ENCODE measurements at places on chromosomes 2 and 18.

DNA sequence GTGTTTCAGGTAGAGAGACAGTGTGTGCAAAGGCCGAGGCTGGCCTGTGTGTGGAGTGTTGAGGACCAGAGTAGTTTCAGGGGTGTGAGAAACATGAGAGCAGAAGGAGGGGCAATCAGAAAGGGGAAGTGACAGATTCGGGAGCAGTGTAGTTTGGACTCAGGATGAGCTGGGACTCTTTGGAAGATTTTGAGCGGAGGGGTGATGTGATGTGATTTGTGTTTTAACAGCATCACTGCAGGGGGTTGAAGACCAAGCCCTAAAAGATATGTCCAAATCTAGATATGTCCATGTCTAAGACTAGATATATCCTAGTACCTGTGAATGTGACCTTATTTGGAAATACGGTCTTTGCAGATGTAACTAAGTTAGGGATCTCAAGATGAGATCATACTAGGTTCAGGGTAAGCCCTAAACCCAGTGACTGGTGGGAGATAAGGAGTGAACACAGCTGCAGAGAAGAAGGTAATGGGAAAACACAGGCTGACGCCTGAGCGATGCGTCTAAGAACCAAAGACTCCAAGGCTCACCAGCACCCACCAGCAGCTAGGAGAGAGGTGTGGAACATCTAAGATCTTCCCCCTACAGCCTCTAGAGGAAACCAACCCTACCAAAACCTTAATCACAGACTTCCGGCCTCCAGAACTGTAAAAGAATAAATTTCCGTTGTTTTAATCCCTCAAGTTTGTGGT is 38.5 kb upstream of the MYO3B start:
- DNase-seq = no peak

- no peak for DNase-seq
Measured at GRCh38 chr2:25514043-25514637, 159.2 kb downstream of the DTNB start.

GRCh38 chr2:216596236-216596979 is 36.8 kb upstream of the IGFBP2 start:
- DNase-seq = no peak

- no peak for DNase-seq
Measured at GRCh38 chr2:124884315-124884714, 859.2 kb downstream of the CNTNAP5 start.

DNA sequence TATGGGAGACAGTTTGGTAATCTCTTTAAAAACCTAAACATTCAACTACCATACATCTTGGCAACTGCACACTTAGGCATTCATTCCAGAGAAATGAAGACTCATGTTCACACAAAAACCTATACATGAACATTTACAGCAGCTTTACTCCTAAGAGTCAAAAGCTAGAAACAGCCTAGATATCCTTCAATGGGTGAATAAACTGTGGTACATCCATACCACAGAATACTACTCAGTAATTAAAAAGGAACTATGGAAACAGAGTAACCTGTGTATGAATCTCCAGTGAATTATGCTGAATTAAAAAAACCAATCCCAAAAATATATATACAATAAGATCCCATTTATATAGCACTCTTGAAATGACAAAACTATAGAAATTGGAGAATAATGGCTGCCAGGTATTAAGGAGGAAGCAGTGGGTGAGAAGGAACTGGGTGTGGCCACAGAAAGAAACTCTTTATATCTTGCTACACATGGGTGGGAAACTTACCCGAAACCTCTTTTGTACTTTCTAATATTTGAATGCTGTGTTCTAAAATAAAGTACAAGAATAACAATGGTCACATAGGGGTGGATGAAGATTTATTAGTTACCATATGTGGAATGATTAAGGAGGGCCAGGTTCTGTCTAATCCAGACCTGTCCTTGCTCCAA is 13.7 kb downstream of the SESTD1 start:
- DNase-seq = no peak

DNA sequence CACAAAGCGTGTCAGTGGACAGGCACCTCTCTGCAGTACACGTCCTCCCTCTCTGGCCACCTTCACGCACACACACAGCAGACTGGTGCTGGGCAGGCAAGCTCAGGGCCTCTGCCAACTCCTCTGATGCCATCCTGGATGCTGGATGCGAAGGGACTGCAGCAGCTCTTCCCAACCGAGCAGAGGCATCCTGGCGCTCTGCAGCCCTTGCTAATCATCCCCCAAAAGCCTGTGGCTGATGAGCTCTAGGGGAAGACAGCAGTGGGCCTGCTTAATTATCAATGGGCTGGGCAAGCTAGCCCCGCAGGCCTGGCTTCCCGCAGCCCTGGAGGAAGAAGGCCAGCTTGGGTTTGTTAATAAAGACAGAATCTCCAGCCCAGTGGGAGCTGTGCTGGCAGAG is 71.3 kb upstream of the TEX51 start:
- peak; percentile 17 for DNase-seq

DNA sequence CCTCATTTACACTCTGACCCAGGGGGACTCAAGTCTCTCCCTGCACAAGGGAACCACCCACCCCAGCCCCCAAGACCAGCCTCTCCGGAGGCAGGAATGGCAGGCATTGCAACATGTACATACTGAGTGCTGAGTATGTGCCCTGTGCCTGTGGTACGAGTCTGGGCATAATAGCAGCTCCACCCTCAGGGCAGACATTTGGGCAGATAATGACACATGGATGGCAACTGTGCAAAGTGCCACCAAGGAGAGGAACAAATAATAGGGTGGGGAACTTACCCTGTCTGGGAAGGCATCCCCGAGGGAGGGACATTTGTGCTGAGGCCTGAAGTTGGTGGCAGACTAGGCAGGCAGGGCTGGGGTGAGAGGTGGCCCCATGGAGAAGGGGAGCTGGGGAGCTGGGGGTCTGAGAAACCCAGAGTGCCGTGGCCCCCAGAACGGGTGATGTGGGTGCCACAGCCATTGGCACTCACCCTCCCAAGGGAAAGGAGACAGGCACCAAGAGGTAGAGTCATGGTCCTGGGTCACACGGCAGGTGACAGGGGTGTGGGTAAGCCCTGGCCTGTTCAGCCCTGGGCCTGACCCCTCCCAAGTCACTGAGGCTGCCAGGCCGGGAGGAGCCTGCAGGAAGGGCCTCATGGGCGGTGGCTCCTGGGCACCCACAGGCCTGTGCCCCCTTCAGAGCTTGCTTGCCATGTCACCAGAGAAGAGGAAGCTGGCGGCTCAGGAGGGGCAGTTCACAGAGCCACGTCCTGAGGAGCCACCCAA is 15.7 kb upstream of the GPR17 start:
- no peak for DNase-seq

GRCh38 chr18:48124857-48125626 is 194.6 kb upstream of the SMAD2 start:
- DNase-seq = no peak

DNA sequence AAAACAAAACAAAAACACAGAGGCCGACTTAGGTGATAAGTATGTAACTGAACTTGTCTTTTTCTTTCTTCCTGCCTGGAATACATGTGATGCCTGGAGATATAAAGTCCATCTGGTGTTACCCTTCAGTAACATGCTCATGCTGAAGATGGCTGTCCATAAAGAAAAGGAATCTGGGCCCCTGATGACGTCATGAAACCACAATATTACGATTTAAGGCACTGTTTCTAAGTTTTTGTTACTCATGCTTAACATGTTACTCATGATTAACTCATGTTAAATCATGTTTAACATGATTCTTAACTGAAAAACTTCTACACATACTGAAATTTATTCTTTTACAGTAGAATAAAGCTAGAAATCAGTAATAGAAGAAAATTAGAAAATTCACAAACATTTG is 49.0 kb downstream of the STRADB start:
- DNase-seq = no peak

DNA sequence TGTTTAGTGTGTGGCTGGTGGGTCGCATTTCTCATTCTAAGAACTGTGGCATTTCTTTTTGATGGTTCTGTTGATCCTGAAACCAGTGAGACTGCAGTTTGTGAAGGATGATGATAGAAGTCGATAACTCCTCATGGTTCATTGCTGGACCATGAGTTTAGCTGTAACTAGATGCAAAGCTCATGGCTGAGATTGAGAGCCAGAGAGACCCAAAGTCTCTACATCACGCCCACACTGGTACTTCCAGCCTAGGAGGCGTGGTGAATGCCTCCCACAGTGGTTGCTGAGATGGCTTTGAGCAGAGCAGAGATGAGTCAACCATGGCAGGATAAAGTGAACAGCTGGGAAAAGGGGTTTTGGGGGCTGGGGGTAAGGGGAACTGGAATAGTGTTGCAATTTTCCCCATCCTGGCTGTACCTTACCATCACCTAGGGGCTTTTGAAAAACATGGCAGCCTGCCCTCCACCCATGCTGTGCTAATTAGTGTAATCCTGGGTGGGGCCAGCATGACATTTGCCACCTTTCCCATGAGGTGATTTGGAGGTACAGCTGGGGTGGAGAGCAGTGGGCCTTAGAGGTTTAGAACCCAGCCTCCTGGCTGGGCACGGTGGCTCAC is 24.1 kb downstream of the INPP4A start:
- DNase-seq = no peak

- DNase-seq = no peak
Measured at GRCh38 chr2:196172951-196173350, 1.6 kb upstream of the STK17B start.

- no peak for DNase-seq
Measured at GRCh38 chr2:231450548-231450989, 13.7 kb downstream of the NCL start.

DNA sequence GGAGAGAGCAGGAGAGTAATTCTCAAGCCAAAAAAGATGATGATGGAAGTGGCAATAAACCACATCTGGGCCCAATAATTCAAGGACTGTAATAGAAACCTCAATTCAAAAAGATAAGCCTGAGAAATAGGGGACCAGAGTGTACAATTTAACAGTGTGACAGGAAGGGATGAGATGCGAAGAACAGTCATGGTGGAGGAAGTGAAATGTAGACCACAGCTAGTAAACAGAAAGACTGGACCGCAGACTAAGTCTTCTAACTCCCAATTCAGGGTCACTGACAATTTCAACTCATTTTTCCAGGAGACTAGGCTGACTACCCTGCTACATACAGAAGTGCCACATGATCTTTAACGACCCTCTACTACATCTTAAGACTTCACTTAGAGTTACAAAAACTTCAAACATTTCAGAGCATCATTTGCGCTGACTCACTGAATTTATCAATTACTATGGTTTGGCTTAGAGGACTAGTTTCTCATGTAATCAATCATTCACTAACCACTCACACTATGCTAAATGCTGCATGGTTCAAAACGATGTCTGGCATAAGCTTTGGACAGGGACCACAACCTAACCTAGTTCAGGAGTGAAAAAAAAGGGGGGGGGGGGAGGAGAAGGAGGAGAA is 9.0 kb downstream of the CUL3 start:
- DNase-seq = no peak

DNA sequence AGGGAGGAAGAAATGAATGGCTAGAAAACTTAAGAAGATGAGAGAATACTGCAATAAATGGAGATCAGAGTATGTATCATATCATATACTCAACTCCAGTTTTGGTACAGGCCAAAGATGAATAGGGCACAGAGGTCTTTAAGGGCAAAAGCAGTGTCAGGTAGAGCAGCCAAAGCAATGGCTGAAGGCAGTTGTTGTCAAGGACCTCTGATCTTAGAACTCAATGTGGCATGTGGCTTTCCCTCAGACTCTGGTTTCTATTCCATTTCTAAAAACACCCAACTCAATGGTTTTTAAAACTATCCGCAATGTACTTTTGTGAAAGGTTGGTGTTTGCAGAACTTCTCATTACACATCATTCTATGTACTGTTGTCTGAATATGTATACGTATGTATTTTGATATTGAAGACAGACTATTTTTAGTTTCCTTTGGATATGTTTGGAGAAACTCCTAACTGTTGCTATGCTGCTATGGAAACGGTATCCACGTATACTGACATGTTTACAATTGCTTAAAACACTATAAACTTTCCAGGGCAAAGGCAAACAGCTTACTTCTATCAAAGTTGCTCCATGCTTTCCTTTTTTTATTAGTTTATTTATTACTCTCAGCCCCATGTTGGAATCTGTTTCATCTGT is 58.1 kb upstream of the PELI1 start:
- no peak for DNase-seq

- no peak for DNase-seq
Measured at GRCh38 chr18:10367836-10368235, 86.6 kb upstream of the APCDD1 start.

- no peak for DNase-seq
Measured at GRCh38 chr2:54041135-54041534, 70.3 kb upstream of the PSME4 start.

DNA sequence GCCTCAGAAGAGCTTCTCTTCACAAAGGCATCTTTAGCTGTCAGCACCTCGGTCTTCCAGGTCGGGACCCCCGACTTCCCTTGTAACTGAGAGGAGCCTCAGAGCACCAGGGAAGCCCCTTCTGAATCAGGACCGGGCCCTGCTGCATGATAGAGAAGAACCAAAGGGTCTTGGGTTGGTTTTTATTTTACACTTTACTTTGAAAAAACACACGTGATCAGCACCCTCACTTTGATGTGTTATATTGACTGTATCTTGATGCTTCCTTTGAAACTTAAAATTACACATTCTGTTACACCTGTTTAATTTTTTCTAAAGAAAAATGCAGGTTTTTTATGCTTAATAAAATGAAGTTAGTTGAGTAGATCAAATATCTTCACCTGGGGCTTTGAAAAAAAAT is 202.3 kb downstream of the FAM210A start:
- DNase-seq = no peak

- no peak for DNase-seq
Measured at GRCh38 chr2:40043191-40043590, 264.1 kb upstream of the THUMPD2 start.

- DNase-seq = no peak
Measured at GRCh38 chr2:29615183-29615582, 306.2 kb downstream of the ALK start.

DNA sequence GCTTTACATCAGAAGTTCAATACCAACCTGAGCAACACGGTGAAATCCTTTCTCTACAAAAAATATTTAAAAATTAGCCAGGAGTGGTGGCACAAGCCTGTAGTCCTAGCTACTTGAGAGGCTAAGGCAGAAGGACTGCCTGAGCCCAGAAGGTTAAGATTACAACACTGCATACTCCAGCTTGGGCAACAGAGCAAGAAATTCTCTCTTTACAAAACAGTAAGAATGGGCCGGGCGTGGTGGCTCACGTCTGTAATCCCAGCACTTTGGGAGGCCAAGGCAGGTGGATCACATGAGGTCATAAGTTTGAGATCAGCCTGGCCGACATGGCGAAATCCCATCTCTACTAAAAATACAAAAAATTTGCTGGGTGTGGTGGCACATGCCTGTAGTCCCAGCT is 113.2 kb downstream of the USP34 start:
- no peak for DNase-seq

DNA sequence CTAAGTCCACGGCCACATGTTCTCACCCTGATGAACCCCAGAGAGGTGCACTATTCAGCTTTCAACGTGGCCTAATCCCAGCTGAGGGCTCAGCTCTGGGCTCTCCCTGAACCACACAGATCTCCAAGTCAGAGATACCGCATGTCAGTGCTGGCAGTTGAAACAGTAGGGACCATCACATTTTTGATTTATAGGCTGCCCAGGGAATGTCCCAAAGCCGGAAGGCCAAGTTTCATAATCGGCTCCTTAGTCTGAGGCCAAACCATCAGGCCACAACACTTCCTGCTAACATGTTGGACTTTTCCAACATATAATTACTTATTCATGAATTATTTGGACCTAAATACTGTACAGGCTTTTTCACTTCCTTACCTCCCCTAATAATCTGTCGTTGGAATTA is 91.9 kb upstream of the KLHL29 start:
- no peak for DNase-seq

GRCh38 chr2:216992056-216992675 is 132.3 kb upstream of the TNP1 start:
- no peak for DNase-seq

GRCh38 chr2:96839293-96839874 is 4.4 kb downstream of the ANKRD23 start:
- no peak for DNase-seq

GRCh38 chr2:24540011-24540477 is 49.0 kb downstream of the NCOA1 start:
- DNase-seq = no peak

Measured in neuronal stem cell (in vitro differentiated cells).